KBM-7 (cell line): ENCODE measurements at places on chromosomes 11 and 22.

GRCh38 chr11:108616549-108616948 lies 23.0 kb upstream of the EXPH5 start:
- no peak for DNase-seq

- DNase-seq: no peak
These were observed 16.1 kb downstream of the XRRA1 start for GRCh38 chr11:74932797-74933196.

GRCh38 chr11:68044145-68044813 lies 5.5 kb downstream of the TCIRG1 start:
- no peak for DNase-seq

DNA sequence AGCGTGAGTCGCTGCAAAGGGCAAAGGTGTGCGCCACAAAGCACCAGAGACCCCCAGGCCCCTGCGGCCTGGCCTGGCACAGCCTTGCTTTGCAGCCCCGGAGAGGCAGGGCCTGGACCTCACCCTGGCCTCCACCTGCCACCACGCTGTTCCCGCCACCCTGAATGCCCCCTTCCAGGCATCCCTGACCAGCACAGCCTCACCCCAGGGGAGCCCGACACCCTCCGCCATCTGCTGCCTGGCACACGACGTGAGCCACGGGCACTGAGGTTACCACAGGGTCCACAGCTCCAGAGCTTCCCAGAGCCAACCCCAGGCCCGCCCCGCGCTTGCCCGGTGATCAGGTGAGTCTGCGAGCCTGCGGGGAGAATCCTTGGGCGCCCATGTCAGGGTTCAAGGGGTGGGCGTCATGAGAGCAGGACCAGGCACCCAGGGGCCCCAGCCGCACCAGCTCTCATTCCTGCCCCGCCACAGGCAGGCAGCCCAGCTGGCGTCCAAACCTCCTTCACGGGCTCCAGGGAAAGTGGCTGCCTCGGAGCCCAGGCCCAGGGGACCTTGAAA lies 171.3 kb downstream of the BRD1 start:
- DNase-seq: no peak

- no peak for DNase-seq
These were observed 66.9 kb downstream of the RBFOX2 start for GRCh38 chr22:35961480-35962295.

DNA sequence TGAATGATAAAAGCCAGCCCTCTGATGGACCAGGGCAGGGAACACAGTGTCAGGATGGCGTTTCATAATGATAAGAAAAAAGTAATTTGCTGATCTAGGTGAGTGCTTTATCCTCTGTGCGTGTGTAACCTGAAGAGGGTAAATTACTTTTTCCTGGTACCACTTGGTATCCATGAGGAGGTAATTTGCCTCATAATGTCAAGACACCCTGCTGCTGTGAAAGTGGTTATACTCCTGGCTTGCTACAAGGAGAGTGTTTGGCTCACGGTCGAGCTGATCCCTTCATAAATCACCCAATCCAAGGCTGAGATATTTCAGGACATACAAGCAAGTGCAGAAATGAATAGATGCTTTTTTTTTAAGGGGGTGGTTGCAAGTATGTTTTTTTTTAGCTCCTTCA lies 207.2 kb upstream of the PGR start:
- DNase-seq: no peak

GRCh38 chr22:21673534-21674321 lies 7.9 kb downstream of the PPIL2 start:
- no peak for DNase-seq

DNA sequence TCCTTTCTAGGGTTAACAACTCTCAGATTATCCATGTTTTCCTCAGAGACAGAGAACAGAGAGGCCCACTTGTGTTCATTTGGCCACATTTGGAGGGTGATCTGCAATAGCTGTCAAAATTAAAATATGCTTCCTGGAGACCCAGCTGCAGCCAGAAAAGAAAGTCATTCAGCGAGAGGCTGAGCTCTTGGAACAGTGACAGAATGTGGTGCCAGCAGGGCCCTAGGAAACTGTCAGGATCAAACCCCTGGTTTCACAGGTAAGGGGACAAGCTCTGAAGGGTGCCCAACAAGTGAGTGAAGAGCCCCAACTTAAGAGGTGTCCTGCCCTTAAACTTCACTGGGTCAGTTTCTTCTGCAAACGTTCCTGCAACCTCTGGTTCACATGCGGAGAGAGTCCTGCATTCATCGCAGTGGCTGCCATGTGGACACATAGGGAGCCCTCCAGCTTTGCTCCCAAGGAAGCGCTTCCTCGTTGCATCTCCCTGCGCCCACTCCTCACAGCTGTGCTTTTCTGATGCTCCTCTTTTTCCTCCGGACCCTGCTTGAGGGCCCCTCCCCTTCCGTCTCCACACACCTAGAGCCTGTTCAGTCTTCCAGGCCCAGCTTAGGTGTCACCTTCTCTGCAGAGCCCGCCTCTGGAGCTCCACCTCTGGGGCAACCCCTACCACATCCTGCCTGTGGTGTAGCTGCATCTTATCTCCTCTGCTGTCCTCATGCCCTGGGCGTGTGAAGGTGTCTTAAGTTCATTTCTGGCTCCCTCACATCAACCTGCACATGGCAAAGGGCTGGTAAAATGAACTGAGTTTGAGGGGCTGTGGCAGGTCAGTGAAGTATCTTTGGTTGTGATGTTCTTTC lies 3.9 kb downstream of the UCP3 start:
- DNase-seq: no peak
